ENCODE measurements at places on chromosomes 3 and 15.
A peak's percentile ranks its signal among the peaks of the same experiment; 100 is the strongest.

- DNase-seq: no peak
Measured at GRCh38 chr3:108414007-108414406, 96.4 kb downstream of the MYH15 start.

- DNase-seq: no peak
Measured at GRCh38 chr15:25331860-25332259, 107.0 kb downstream of the UBE3A start.

GRCh38 chr3:70028361-70028760 lies 28.8 kb downstream of the SAMMSON start:
- no peak for DNase-seq

- DNase-seq: no peak
Measured at GRCh38 chr15:79969146-79969545, 1.9 kb downstream of the BCL2A1 start.

DNA sequence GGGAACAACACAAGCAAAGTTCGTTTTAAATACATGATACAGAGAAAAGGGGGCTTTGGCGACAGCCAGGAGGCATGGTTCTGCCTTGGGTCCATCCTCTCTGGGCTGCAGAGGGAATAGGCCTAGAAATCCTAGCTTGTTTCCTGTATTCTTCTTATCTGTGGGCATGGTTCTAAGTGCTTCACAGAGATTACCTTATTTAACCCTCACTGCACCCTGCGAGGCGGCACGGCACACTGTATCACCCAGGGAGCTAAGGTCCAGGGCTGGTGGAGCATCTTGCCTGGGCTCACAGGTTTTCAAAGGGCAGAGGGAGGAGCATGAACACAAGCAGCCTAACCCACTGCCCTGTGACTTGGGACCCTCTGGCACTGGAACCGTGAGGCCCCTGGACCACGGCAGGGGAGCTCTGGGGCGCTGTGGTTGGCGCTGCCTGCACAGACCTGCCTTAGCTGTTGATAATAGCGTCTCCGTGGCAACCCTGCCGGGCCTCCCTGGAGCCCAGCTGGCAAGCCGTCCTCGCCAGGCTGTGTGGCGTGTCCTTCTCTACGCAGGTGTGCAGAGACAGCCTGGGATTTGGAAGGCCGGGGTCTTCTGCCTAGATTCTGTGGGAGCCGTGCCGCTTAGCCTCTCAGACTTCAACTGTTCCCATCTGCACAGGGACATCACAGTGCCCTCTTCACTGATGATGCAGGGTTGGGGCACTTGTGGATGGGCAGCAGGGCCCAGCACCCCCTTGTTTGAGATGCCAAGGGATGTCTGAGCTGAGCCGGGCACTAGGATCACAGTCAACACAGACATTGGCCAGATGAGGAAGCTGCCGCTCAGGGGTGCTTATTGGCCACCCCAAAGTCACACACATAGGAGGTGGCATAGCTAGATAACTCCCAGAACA lies 154.6 kb upstream of the TLE3 start:
- no peak for DNase-seq

- DNase-seq: no peak
Measured at GRCh38 chr15:68220967-68221366, 8.6 kb downstream of the CLN6 start.

DNA sequence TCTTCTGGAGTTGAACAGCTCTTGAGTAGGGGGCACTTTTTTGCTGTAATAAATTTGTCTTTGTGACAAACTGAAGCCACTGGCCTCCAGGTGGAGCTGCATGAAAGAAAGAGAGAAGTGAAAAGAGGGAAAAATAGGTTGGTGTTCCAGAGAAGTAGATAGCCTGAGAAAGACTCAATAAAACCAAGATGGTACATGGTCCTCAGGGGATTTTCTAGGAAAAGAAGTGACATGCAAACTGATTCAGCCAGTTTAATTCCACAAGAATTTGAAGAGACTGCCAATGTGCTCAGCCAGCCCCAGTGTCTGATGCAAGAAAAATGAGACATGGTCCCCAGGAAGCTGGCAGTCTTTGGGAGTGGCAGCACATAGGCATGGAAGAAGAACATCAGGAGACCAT lies 152.7 kb downstream of the CD47 start:
- DNase-seq: no peak

GRCh38 chr3:178152031-178152806 lies 384.0 kb upstream of the KCNMB2 start:
- DNase-seq: no peak

DNA sequence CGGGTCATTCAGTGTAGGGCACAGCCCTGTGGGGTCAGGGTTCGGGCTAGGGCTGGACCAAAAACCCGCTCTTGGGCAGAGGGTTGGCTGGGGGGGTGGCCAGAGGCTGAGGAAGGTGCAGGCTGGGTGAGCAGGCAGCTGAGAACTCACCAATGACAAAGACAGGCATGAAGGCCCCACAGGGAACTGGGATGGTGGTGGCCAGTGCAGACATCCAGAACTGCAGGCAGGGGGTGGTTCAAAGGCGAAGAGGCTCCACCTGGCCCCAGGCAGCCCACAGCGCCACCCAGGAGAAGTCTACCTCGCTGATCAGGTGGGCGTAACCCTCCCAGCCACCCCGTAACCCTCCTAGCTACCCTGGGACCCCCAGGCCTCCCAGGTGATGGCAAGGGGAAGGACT lies 6.7 kb downstream of the CLCN2 start:
- no peak for DNase-seq

DNA sequence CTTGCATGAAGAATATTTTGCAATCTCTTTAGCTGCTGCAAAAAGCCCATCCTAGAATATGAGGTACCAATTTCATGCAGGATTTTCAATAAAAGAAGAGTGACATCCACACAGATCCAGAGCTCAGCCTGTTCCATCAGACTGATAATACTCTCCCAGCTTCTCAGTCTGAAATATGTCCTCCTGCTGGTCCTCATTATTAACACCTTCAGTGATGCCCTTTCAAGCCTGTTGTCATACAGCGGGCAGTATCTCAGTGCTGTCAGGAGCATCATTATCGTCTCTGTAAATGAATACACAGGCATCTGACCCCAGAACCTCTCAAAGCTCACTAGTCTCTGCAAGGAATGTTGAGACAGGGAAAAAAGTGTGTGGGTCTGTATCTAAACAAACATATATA lies 1387.8 kb downstream of the OTOL1 start:
- DNase-seq: no peak

DNA sequence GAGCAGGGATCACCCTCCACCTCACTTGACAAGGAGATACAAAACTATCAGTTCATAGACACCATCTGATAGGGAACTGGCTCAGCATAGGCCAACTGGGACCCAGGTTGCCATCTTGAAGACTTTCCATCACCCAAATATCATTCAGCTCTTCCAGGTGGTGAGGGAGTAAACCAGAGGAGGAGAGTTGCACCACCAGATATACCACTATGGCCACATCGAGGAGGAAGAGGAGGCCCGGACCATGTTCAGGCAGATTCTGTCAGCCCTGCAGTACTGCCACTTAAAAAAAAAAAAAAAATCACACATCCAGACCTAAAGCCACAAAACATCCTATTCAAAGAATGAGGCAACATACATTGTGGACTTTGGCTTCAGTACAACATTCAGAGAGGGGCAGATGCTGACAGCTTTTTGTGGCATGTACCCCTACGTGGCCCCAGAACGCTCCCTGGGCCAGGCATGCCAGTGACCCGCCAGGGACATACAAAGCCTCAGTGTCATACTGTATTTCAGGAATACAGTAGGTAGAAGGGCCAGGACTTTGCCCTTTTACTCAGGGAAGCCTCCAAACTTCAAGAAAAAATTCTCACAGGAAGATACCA lies 18.4 kb upstream of the EMC3 start:
- no peak for DNase-seq

- DNase-seq: no peak
Measured at GRCh38 chr3:120182613-120183511, 88.6 kb upstream of the GSK3B start.

DNA sequence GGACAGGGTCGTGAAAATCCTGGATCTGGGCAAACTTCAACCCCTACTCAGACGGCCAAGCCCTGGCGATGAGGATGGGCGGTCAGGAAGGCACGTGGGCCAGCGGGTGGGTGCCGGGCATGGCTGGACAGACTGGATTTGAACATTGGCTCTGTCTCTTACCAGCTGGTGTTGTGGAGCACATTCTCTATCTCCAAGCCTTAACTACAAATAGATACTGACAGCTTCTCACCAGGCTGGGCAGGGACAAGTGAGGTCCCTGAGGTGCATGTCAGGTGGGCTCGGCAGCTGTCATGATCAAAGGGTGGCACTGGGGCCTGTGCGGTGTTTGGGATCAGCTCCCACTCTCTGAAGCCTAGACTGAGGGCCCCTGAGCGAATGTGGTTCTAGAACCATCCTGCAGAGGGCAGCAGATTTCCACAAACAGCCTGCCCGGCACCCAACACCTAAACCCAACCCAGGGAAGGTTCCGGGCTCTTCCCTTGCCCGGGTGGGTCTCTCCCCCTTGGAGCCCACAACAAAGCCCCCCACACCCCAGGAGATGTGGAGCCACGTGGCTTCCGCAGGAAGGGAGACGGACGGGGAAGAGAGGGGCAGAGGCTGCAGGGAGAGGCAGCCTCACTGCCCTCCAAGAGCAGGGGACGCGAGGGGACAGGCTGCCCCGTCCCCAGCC lies 58.4 kb downstream of the RGMA start:
- DNase-seq: peak; percentile 38

- no peak for DNase-seq
Measured at GRCh38 chr3:119769394-119770149, 12.3 kb upstream of the NR1I2 start.

- DNase-seq: no peak
Measured at GRCh38 chr15:31379042-31379441, 52.4 kb downstream of the KLF13 start.

DNA sequence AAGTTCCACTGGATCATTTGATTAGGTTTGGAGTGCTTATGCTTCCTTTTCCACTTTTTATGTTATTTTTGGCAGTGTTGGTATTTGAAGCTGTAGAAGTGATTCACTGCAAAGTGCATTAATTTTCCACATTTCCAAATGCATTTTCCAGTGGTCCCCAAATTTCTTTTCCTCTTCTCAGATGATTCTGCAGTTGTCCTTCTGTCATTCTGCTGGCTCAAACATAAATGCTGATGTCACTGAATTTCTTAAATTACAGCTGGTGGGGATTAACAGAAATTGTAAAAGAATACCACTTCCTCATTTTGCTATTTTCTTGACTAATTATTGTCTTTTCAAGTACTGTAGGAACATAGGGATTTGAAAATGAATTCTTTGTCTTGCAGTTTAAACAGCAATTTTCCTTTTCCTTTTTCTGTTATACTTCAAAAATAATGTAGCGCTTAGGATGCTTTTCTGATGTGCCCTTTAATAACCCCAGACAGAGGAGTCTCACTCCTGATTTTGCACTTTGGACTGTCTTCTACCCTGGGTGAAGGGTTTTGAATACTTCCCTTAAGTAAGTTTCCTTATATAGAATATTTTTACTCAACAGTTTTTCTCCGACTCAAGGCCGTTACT lies 25.0 kb downstream of the MITF start:
- no peak for DNase-seq

DNA sequence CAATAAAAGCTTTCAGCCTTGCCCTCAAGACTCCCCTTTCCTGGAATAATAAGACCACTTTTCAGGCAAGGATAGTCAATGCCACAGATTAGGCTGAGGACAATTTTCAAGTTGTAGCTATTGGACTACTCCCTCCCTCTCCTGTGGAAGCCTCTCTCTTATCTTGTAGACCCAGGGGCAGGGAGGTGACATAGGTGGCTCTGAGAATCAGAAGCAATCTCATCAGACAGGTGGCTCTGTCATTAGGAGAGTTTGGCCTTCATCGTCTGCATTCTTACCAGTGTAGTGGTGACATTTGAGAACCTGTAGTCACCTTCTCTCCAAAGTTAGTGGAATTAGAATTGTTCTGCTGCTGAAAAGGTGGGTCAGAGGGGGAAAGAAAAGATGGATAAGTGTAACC lies 80.0 kb downstream of the LARS2 start:
- DNase-seq: no peak

GRCh38 chr3:94028093-94028837 lies at the start of gene STX19:
TSS of gene STX19 (minus strand) at chr3:94028597. CDS start at chr3:94015269, 13,328 bp downstream.
- no peak for DNase-seq

GRCh38 chr3:134002306-134002705 lies 27.4 kb downstream of the SLCO2A1 start:
- no peak for DNase-seq

DNA sequence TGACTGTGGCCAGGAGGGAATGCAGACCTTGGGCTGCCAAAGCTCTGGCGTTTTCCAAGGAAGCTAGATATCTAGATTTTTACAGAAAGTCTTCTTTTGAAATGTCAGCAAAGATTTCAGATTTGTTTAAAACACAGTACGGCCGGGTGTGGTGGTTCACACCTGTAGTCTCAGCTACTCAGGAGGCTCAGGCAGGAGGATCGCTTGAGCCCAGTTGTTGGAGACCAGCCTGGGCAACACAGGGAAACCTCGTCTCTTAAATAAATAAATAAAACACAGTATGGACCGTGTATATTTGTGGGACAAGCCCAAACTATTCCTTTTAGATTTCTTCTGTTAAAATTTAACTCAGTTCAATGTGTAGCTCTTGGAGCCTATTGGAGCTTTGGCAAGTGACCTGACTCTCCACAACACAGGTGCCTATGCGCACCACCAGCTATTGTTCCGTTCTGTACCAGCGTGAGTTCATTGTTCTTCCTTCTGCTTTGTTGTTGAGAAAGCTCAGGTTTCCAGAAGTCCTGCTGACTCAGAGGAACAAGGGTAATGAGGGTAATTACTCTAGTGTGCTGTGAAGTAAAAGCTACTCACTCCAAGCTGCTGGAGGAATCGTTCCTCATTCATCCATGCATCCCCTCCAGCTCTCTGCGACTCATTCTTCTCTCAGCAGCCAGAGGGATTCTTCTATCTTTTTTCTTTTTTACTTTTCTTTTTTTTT lies 73.1 kb upstream of the SLC6A6 start:
- no peak for DNase-seq

DNA sequence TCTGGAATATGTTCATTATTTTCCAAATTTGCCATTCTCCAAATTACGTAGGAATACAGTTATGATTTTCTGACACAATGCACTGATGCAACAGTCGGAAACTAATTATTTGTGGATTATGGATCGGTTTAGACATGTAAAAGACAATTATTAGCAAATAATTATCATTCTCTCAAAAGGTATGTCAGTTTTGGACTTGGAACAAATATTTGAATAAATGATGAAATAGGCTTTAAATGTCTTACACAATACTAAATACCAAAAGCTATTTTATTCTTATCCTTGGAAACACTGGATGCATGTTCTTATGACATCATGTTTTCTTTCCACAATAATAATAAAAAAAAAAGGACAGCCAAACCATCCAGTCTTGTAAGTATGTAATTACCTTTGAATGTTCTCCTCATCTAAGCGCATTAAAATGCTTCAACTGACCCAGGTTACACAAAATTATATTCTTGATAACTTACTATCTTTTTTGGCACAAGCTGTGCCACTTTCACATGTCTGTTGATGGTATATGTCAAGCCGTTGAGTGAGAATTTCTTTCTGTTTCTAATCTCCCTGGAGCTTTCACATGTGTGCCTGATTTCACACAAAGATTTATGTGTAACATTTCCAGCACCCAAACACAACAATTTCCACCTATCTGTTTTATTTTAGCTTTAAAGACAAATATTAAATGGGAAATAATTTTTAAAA lies 238.5 kb upstream of the ZNF385D start:
- no peak for DNase-seq

GRCh38 chr3:18302517-18302916 lies 122.6 kb downstream of the SATB1 start:
- no peak for DNase-seq

Data from activated T-helper 1 cell treated with anti-CD3 and anti-CD28 coated beads, Interleukin-2, amount 50 U/mL, for 16 hours (primary cell).